Anterior cingulate cortex (tissue), 58 donors: ENCODE measurements at places on chromosomes 1 and 21.

GRCh38 chr1:118473825-118474224 is 288.8 kb upstream of the SPAG17 start:
- DNase-seq, result no peak

DNA sequence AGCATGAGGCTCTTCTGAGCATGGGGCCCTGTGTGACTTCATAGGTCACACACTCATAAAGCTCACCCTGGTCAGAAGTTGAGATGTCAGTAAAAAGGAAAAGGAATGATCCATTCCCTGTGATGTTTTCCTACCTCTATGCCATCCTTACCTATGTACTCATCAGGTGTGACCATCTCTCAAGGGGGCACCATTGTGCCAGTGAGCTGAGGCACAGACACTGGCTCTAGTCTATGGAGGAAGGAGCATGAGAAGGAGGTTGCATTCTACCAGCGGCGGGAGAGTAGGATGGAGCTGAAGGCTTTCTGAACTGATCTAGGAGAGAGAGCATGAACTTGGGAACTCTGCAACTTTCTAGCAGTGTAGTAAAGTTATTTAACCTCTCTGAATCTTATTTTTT is 65.8 kb upstream of the RGL1 start:
- no peak for DNase-seq

- no peak for DNase-seq
Observed at GRCh38 chr1:45765999-45766792, 15.7 kb upstream of the IPP start.

DNA sequence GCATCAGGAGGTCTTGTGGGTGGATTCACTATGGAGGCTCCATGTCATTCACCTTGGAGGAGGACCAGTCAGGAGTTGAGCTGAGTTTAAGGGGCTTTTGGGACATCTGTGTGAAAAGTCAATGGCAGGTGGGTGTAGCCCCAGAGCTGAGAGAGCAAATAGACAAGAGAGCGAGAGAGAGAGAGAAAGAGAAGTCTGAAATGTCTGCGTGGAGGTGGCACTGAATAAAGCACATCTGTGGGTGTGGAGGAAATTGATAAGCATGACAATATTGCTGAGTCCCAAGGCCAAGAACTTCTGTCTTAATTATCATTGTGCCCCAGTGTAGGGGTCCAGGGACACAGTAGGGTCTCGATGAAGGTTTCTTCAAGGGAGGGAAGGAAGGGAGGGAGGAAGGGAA is 79.5 kb upstream of the VAMP3 start:
- DNase-seq, result no peak

DNA sequence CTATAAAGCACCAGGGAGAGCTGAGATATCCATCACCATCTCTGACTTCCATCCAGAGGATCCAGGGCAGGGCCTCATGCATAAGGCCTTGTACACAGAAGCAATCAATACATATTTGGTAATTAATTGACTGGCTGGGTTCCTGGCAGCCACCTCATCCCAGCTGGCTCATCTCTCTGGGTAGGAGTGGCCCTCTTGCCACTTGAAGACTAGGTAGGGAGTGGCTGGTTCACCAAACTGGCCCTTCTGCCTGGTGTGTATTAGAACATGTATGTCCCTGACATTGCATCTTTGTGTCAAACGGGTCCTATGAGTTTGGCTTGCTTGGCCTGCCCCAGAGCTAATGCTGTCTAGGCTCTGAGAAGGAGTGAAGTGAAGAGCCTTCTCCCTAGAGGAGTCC is 11.8 kb downstream of the NUAK2 start:
- DNase-seq, result no peak

DNA sequence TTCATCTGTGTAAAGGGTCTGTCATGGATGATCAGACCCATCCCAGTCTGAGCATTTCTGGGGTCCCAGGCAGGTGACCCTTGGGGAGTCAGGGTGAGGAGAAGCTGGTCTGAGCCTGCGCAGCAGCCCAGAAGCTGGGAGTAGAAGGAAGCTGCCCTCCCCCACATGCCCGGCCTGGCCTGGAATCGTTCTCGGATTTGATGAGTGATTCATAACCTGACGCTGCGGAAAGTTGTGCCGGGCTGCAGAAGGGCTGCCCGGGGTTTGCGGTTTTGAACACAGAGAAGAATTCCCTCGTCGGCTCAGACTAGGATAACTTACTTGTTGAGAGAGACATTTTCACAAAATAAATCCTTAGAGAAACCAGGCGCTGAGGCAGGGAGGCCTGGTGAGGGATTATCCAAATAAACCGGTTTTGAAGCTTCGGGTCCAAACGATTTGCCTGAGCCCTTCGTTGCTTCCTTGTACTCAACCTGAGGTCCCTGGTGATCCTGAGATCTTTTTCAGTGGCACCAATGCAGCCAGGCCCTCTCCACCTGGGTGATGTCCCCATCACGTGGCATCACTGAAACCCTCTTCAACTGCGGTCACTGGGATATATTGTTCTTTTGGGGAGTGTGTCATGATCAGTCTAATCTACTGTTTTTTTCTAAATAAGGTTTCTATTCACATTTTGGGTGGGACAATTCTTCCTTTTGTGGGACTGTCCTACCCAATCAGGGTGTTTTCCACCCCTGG is 29.2 kb downstream of the EPHB2 start:
- DNase-seq, result no peak

- DNase-seq, result no peak
Observed at GRCh38 chr1:96825231-96825630, 103.6 kb downstream of the PTBP2 start.
